ENCODE measurements at places on chromosomes 6 and 20. TPM values are rescaled to one million over a fixed set of nuclear protein-coding genes. Genes with fewer than 3 reads are reported as not detected.

The SIGLEC1 gene
- not detected for total RNA-seq

The AHCY gene
- total RNA-seq = 358 TPM

The PPP1R14C gene
- 7.3 TPM for total RNA-seq

The PRND gene
- not detected for total RNA-seq

The FOXQ1 gene
- total RNA-seq = not detected

DNA sequence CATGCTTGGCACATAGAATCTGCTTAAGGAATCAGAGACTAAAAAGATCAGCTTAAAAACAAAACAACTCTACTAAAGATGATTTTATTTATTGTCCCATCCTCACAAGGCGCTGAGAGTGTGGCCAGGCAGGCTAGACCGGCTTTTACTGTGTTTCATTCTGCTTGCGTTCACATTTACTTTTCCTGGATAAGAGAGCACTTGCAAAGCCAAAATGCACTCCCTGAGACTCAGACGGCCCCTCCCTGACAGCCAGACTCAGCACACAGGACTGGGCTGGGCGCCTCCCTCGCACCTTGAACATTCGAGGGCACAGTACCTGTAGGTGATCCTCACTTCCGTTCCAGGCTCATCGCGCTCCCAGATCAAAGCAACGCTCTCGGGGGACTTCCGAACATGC lies 10.2 kb downstream of the ACSS1 start:
- peaks cover 23% of the 10 kb centered on the region for H3K4me1 ChIP-seq
- peak overlapping the region; percentile 62 for H3K27ac ChIP-seq
- no peak for DNase-seq
- H3K4me3 ChIP-seq = no peak overlapping the region
- peaks cover 3% of the 10 kb centered on the region for H3K27me3 ChIP-seq

GRCh38 chr20:13101276-13101675 lies 92.5 kb downstream of the SPTLC3 start:
- no peaks in the 10 kb centered on the region for H3K36me3 ChIP-seq
- peaks cover 39% of the 10 kb centered on the region for H3K4me1 ChIP-seq
- DNase-seq = no peak
- peaks cover 2% of the 10 kb centered on the region for H3K27me3 ChIP-seq
- no peak overlapping the region for H3K27ac ChIP-seq

DNA sequence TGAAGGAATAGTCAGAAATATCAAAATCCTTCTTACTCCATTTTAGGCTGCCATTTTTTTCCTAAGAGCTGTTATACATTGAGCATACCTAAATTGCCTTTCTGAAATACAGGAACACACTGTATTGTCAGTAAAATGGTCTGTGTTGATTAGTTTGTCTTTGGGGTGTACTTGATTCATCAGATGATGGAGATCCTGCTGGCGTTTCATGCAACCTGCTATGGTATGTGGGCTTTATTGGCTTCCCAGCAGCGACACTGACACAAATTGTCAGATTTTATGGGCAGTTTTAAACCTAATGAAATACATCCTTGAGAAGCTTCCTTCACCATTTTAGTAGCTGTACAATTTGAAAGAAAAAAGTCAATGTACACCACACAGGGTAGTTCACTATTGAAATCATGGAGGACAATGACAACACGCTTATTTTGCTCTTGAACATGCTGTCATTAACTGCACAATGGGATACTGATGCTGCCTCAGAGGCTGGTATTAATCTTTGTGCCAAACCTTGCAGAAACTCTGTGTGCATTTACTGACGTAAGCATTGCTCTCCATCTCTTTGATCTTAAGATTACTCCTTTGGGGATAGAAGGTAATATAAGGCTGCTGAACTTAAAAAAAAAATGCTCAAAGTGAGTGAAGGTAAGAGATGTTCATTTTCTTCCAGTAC lies 124.9 kb downstream of the LAMA2 start:
- H3K4me3 ChIP-seq = no peak overlapping the region
- H3K4me1 ChIP-seq = peaks cover 6% of the 10 kb centered on the region
- no peak for DNase-seq
- no peak overlapping the region for H3K27ac ChIP-seq

- DNase-seq = no peak
- H3K4me1 ChIP-seq = peaks cover 28% of the 10 kb centered on the region
- H3K4me3 ChIP-seq = no peak overlapping the region
- no peaks in the 10 kb centered on the region for H3K27me3 ChIP-seq
- H3K27ac ChIP-seq = peak overlapping the region; percentile 16
- no peaks in the 10 kb centered on the region for H3K36me3 ChIP-seq
These were observed 22.3 kb upstream of the KCNK16 start for GRCh38 chr6:39344821-39345280.

GRCh38 chr20:53176134-53176533 lies 204.0 kb downstream of the TSHZ2 start:
- H3K27ac ChIP-seq = peak overlapping the region; percentile 2
- no peak overlapping the region for H3K4me3 ChIP-seq
- H3K27me3 ChIP-seq = peaks cover 13% of the 10 kb centered on the region

- no peaks in the 10 kb centered on the region for H3K36me3 ChIP-seq
- no peak overlapping the region for H3K4me3 ChIP-seq
- H3K27me3 ChIP-seq = peaks cover 24% of the 10 kb centered on the region
- H3K27ac ChIP-seq = no peak overlapping the region
These were observed 705.4 kb downstream of the PTPRT start for GRCh38 chr20:42484335-42484734.

DNA sequence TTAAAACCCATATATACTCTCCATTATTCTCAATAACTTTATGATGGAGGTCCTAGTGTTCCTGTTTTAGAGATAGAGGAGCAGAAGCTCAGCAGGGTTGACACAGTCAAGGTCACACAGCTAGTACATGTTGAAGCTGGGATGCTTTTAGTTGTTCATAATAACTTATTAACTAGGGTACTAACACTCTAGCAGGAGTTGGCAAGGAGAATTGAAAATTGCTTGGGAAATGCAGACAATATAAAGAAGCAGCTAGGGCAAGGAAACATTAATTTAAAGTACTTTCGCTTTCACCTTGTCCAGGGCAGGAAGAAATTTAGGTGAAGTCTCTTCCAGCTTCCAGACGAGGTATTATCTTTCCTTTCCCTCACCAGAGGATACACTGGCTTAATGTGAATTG lies 133.7 kb downstream of the RCAN2 start:
- H3K36me3 ChIP-seq = no peaks in the 10 kb centered on the region
- no peak overlapping the region for H3K27ac ChIP-seq
- no peak overlapping the region for H3K4me3 ChIP-seq
- no peak for DNase-seq

DNA sequence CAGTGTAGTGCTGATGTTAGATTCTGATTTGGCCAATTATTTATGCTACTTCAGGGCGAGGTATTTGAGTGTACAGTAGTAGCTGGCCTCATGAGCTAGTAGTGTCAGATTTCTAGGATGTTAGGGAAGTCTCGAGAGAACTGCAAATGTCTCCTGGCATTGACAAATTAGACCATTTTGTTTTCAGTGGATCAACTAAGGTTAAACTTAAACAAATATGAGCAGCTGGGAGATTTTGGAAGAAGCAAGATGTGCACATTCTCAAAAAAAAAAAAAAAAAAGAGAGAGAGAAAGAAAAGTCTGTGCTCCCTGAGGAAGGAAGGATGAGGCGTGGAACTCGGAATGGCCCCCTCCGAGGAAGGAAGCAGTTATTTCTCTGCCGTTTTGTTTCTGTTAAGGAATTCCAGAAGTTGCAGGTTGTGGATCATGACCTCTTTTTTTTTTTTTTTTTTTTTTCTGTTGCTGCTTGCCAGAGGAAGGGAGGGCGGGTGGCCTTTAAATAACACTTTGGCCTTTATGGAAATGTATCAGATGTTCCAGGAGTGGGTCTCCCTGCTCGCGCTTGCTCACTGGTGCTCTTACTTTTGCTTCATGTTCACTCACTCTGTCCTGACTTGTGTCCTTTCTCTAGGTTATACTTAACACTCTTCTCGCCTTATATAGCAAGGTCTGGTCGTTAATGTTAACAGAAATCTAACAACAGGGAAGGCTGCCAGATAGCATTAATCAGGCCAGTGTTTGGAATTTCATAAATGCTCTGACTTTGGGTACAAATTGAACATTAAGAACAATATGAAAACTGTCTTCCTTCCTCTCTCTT lies 124.4 kb downstream of the TCP11 start:
- H3K27ac ChIP-seq = peak overlapping the region; percentile 76
- DNase-seq = no peak
- H3K4me1 ChIP-seq = peaks cover 27% of the 10 kb centered on the region
- no peaks in the 10 kb centered on the region for H3K27me3 ChIP-seq
- H3K36me3 ChIP-seq = no peaks in the 10 kb centered on the region
- no peak overlapping the region for H3K4me3 ChIP-seq

DNA sequence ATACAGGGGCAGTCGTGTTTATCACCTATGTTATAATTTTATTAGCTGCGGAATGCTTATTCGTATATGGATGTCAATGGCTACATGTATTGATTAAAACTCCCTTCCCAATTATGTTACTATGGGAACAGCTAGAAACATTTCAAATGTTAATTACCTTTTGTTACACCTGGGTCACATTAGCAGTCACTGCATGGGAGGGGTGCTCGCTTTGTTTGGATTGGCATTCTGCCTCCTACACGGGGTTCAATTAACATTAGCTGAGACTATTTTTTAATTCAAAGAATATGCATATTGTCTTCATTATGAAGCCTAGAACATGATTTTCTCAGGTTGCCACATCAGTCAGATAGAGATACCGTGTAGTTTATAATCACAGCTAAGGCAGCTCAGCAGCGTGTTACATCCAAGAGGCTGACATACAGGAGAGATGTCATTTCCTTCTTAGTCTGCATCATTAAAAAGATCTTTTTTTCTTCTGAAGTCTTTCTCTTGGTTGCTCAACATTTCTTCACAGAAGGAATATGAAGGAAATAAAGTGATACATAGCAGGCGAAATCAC lies 76.2 kb upstream of the RPS6KA2 start:
- no peak overlapping the region for H3K4me3 ChIP-seq
- no peak for DNase-seq
- H3K36me3 ChIP-seq = no peaks in the 10 kb centered on the region
- H3K27me3 ChIP-seq = no peaks in the 10 kb centered on the region

DNA sequence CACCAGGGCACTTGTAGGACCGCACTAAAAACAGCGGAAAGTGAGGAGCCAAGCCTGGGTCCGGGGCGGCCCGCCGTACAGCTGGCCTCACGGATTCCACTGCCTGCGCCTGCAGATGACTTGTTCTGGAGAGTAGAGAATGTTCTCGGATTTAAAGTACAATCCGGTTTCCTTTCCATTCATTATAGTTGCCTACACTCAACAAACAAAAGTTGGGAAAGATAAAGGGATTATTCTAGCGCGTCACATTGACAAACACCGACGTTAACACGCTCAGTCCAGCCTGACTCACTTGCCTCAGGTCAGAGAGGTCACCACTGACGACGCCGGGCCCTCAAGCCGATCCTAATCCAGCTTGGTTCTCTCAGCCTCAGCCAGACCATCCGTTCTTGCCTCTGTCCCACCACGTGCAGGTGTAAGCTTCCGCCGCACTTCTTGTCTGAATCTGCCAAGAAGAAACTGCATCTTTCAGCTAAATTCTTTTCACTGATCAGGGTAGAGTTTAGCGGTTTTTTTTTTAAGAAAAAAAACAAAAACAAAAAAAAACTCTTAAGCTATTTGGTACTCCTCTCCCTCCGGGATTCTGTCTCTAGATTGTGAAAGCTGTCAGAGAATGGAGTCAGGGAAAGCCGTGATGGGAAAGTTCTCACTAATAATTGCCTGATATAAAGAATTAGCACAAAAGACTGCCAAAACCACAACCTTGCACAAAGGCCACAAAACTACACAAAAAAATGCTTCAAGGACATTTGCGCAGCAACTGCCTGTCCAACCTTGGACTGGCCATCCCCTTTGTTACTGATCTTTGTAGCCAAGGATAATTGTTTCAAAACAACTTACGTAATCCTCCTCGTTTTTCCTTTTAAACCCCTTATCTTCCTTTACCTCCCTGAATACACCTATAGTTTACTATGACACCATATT lies 1.1 kb upstream of the PHF10 start:
- peaks cover 67% of the 10 kb centered on the region for H3K4me1 ChIP-seq
- H3K36me3 ChIP-seq = peaks cover 5% of the 10 kb centered on the region
- peak overlapping the region; percentile 96 for H3K4me3 ChIP-seq
- H3K27ac ChIP-seq = peak overlapping the region; percentile 99
- peaks cover 3% of the 10 kb centered on the region for H3K27me3 ChIP-seq
- peak; percentile 54 for DNase-seq

DNA sequence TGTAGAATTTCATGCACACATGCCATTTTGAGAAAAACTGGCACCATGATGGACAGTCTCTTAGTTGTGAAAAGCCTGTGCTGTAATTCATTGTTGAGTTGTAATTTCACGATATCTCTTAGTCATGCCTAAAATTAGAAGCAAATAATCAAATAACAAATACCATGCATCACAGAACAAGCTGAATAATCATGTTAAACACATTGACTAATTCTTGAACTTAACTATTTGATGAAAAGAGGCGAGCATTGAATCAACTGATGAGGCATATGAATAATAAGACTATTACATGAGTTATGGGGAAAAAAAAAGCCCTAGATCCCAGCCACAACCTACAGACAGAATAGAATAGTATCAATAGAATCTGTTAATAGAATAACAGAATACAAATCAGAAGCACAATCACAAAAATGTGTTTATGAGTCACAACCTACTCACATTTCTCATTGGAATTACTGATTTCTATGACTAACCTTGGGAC lies 14.2 kb upstream of the RNF217 start:
- no peaks in the 10 kb centered on the region for H3K27me3 ChIP-seq
- H3K36me3 ChIP-seq = no peaks in the 10 kb centered on the region

- H3K27ac ChIP-seq = no peak overlapping the region
- H3K36me3 ChIP-seq = no peaks in the 10 kb centered on the region
- H3K4me3 ChIP-seq = peak overlapping the region; percentile 92
- peaks cover 17% of the 10 kb centered on the region for H3K4me1 ChIP-seq
These were observed 525 bp downstream of the NCOA7 start for GRCh38 chr6:125791151-125791819.

GRCh38 chr20:36684747-36685146 lies 38.8 kb upstream of the SLA2 start:
- H3K27me3 ChIP-seq = no peaks in the 10 kb centered on the region
- no peak overlapping the region for H3K27ac ChIP-seq
- H3K36me3 ChIP-seq = no peaks in the 10 kb centered on the region
- no peaks in the 10 kb centered on the region for H3K4me1 ChIP-seq
- DNase-seq = no peak
